Left kidney (tissue), 8 donors: ENCODE measurements at places on chromosomes 7 and 10. TPM values are rescaled to one million over a fixed set of nuclear protein-coding genes. Genes with fewer than 3 reads are reported as not detected.

- no peak for DNase-seq
Measured at GRCh38 chr10:32241946-32242345, 105.0 kb downstream of the EPC1 start.

DNA sequence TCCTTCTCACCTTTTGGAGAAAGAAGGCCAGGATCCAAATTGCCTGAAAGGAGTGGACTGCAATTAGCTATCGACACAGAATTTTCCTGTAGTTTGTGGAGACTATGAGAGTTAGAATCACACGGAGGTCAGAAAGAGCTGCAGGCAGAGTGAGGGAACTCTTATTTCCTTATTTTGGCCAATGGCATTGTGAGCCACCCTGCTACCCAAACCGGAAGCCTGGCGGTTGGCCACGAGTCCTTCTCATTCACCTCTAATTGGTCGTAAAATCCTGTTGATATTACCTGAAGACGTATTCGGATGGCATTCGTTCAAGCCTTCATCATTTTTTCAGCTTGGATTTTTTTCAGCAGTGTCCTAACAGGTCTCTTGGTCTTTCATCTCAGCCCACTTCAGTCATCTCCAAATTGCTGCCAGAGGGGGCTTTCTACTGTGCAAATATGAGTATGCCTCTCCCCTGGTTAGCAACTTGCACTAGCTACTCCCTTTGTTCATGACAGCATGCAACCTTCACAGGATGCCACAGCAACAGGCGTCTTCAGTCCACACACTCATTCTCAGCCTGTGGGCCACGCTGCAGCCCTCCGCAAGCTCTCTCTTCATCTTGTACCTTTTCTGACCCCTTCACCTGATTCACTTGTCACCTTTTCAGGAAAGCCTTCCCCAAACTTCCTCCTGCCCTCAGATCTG is 66.9 kb downstream of the GATA3 start:
- no peak for DNase-seq

- no peak for DNase-seq
Measured at GRCh38 chr7:158271646-158272045, 316.0 kb downstream of the PTPRN2 start.

DNA sequence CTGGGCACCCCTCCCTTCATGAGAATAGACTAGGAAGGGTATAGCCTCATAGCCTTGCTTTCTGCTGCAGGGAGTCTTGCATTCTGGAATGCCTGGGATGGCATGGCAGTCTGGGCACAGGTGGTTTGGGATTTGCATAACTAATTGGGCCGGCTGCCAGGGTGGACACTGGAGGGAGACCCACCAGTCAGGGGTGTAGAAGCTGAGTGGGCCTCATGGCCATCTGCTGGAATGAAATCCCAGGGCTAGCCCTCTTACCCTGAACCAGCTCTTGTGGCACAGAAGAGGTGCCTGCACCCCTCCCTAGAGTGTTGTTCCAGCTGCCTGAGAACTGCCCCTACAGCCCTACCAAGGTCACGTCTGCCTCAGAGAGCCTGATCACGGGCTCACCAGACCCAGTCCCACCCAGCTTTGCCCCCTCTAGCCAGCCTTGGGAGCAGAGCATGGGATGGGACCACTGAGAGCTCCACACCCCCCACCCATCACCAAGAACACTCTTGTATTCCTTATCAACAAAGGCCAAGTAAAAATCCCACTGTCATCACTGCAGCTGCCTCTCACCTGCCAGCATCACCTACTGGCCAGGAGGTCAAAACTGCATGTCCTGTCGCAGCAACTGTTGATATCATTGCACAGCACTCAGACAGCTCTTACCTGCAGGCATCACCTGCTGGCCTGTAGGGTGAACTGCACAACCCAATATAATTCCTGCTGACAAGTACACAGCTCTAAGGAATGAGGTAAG is 148.9 kb downstream of the ZEB1 start:
- DNase-seq, result no peak

CHST15 gene
- 20.6 TPM for polyA plus RNA-seq

HMX2 gene
- polyA plus RNA-seq, result 0.75 TPM

HOXA9 gene
- 124 TPM for polyA plus RNA-seq

CLCN1 gene
- polyA plus RNA-seq, result 0.35 TPM

CCDC3 gene
- 14.2 TPM for polyA plus RNA-seq

LRGUK gene
- polyA plus RNA-seq, result 4.3 TPM
